ACHN (cell line): ENCODE measurements at places on chromosomes 5 and 9.

GRCh38 chr9:30258094-30258493 is 2126.3 kb upstream of the ACO1 start:
- DNase-seq, result no peak

- DNase-seq, result no peak
Observed at GRCh38 chr9:130554606-130555005, 24.8 kb upstream of the FUBP3 start.

- no peak for DNase-seq
Observed at GRCh38 chr9:114431770-114432169, 44.0 kb upstream of the AKNA start.

GRCh38 chr9:1007312-1007711 is 30.9 kb downstream of the DMRT3 start:
- no peak for DNase-seq

- peak; percentile 61 for DNase-seq
Observed at GRCh38 chr5:59583151-59583809, 310.2 kb downstream of the PDE4D start.

GRCh38 chr9:77575785-77576184 is 72.3 kb downstream of the GNA14 start:
- peak; percentile 42 for DNase-seq

- no peak for DNase-seq
Observed at GRCh38 chr5:178674334-178674733, 47.5 kb upstream of the CLK4 start.

DNA sequence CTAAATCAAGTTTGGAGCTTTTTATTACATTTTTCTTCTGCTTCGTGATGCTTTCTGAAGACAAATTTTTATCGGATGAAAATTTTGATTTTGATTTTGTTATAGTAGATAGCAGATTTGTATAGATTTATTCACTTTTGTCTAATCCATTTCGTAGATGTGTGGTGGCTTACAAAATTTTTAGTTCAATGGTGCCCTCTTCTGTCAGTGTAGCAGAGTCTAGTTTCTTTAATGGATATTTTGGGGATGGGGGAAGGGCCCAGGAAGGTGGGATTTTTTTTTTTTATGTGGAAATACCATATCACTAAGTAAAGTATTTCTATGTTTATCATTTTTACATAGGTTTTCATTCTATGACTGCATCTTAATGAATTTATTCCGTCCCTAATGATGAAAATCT is 259.9 kb upstream of the TARS1 start:
- peak; percentile 33 for DNase-seq

GRCh38 chr5:58041884-58042283 is 418.0 kb downstream of the PLK2 start:
- no peak for DNase-seq
